Stimulated activated CD4-positive, alpha-beta T cell treated with anti-CD3 and anti-CD28 coated beads, Interleukin-12 subunit alpha, Interleukin-12 subunit beta, amount 100 ng/mL, for 4 hours (primary cell): ENCODE measurements at places on chromosomes 16 and 17.

GRCh38 chr16:69424935-69425784 lies 741 bp downstream of the CYB5B start:
- no peak for DNase-seq

DNA sequence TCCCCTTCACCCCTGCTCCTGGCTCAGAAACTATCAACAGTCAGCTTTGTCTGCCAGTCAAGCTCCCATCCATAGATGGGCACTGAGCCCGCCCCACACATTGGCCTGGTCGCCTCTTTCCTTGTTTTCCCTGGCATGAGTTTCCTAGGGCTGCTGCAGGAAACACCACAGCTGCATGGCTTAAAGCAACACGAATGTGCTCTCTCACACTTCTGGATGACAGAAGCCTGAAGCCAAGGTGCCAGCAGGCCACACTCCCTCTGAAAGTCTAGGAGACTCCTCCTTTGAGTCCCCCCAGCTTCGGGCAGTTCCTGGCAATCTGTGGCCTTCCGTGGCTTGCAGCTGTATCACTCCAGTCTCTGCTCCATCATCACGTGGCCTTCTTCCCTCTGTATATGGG lies 69.9 kb downstream of the TBC1D16 start:
- no peak for DNase-seq

GRCh38 chr16:19524616-19525384 lies 1.1 kb downstream of the CCP110 start:
- no peak for DNase-seq

DNA sequence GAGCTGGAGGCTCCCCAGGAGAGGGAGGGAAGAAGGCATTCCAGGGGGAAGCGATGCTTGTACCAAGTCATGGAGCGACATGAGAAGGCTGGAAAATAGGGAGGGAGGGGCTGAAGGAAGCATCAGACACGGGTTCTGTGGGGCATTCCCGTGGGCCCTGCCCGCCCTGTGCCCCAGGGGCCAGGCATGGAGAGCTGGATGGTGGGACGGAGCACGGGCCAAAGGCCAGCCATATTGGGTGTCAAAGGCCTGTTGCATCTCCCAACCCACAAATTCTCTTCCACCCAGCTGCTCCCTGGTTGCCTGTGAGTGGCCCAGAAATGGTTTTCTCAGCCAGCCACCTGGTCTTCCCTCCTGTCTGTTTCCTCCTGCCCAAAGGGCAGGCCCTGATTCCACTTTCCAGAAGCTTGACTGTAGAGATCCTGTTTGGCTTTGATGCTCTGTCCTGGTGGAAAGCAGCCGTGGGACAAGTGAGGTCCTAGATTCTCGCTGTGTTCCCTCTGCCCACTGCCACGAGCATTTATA lies 3.2 kb downstream of the CDR2L start:
- DNase-seq, result no peak

DNA sequence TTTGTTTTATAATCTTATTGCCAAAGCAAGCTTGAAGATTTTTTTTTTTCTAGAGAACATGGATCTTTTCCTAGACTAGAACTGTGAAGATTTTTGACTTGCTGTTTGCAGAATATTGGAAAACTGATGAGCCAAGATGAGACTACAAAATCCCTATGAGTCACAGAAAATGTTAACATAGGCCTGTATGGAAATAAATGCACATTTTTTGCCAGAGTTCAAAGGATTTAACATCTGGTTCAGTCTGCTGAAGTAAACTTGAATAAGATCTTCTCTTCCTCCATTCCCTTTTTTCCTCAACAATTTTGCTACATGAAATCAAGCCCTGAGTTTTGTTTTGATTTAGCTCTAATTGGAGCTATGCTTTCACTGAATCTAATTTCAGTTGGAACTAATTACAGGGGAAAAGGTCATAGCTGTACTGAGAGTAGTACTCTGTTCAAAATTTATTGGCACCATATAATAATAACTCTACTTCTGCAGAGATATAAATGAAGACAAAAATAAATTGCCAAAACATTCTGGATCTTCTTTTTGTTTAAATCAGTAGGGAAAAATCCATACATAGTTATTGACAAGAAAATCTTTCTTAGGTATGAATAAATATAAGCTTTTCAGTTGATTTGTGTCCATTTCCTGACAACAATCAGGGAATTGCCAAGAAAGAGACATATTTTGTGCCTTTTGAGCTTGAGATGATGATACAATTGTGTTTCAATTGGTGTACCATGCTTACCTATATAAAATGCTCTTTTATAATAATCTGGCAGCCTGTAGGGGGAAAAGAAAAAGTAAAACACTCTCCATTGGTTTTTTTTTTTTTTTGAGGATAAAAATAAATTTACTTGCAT lies 387.5 kb upstream of the GOT2 start:
- DNase-seq, result no peak

DNA sequence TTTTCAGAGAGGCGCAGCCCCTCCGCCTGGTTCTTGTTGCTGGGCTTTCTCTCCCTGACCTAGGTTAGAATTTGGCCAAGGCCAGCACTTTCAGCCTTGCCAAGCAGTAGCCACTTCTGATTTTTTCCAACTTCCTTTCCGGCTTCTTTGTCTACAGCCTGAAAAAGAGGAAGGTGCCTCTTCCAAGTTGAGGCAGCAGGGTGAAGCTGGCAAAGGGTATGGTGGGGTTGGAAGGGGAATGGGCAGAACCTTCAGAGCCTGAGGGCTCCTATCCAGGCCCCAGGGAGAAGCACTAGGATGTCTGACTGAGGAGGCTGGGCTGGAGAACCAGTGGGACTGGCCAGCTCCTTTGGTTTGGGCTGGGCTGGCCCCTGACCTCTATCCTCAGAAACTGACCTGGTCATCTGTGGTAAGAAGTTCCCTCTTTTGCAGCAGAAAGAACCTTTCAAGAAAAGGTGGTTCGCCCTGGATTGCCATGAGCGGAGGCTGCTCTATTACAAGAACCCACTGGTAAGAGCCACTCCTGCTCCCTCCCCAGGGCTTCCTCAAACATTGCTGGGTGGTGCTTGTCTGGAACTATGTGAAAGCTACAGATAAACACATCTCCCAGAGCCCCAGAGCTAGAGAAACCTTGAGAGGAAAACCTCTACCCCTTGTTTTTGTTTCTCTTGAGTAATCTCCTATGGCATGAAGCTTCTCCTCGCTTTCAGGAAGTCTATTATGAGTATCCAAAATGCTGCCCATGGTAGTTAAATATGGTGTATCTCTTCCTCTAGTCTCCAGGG lies 16.6 kb upstream of the RNF135 start:
- no peak for DNase-seq

DNA sequence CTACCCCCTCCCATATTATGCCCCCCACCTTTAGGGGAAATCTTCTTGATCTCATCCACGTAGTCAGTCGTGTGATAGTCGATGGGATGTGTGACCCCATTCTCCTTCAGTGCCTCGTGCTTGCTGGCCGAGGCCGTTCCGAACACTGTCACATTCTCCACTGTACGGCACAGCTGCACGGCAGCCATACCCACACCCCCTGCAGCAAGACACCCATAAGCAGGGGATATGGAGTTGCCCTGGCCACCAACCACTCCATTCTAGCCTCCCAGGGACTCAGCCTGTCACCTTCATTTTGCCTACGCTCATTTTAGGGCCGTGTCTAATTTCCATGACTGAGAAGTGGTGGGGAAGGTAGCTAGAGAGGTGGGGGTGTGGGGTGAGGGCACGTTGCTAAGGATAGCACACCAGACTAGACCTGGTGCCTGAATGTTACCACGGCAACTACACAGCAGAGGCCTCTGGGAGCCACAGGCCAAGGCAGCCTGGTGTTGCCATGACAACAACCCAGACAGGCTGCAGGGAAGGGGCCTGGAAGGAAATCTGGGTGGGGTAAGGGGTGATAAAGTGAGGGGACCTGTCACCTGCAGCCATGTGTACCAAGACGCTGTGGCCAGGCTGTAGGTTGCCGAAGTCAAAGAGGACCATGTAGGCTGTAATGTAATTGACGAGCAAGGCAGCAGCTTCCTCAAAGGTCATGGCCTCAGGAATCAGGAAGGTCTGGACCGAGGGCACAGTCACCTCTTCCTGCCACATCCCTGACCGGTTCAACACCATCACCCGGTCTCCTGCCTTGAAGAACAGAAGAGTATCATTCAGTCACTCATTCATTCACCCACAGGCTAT lies 4.0 kb downstream of the VAT1 start:
- DNase-seq, result no peak

GRCh38 chr16:20969386-20969785 lies 68.8 kb downstream of the LYRM1 start:
- DNase-seq, result no peak

- DNase-seq, result no peak
Observed at GRCh38 chr17:61187038-61187437, 212.6 kb upstream of the TBX2 start.

GRCh38 chr17:1521086-1521640 lies 4.8 kb upstream of the INPP5K start:
- no peak for DNase-seq

GRCh38 chr17:57559226-57559625 lies 185.9 kb downstream of the CCDC182 start:
- no peak for DNase-seq

- DNase-seq, result no peak
Observed at GRCh38 chr17:49576088-49576916, 631 bp downstream of the NXPH3 start.

GRCh38 chr17:37373530-37374159 lies 2.1 kb upstream of the C17orf78 start:
- DNase-seq, result peak; percentile 47

DNA sequence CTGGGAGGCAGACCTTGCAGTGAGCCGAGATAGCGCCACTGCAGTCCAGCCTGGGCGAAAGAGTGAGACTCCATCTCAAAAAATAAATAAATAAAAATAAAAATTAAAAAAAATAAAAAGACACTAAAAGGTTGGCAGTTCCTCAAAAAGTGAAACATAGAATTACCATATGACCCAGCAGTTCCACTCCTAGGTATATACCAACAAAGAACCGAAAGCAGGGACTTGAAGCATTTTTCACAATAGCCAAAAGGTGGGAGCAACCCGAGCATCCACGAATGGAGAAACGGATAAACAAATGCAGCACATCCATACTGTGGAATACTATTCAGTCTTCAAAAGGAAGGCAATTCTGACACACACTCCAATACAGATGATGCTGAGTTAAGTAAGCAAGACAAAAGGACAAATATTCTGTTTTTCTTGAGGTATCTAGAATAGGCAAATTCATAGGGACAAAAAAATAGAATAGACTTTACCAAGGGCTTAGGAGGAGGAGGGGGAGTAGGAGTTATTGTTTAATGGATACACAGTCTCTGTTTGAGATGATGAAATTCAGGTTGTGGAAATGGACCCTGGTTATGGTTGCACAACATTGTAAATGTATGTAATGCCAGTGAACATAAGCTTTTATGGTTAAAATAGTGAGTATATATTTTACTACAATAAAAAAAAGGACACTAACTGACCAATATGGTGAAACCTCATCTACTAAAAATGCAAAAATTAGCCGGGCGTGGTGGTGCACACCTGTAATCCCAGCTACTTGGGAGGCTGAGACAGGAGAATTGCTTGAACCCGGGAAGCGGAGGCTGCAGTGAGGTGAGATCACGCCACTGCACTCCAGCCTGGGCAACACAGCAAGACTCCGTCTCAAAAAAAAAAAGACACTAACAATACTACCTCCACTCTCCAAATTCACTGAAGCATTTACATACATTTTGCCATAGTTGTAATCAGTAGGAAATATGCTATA lies 27.0 kb upstream of the SLC35B1 start:
- DNase-seq, result no peak

DNA sequence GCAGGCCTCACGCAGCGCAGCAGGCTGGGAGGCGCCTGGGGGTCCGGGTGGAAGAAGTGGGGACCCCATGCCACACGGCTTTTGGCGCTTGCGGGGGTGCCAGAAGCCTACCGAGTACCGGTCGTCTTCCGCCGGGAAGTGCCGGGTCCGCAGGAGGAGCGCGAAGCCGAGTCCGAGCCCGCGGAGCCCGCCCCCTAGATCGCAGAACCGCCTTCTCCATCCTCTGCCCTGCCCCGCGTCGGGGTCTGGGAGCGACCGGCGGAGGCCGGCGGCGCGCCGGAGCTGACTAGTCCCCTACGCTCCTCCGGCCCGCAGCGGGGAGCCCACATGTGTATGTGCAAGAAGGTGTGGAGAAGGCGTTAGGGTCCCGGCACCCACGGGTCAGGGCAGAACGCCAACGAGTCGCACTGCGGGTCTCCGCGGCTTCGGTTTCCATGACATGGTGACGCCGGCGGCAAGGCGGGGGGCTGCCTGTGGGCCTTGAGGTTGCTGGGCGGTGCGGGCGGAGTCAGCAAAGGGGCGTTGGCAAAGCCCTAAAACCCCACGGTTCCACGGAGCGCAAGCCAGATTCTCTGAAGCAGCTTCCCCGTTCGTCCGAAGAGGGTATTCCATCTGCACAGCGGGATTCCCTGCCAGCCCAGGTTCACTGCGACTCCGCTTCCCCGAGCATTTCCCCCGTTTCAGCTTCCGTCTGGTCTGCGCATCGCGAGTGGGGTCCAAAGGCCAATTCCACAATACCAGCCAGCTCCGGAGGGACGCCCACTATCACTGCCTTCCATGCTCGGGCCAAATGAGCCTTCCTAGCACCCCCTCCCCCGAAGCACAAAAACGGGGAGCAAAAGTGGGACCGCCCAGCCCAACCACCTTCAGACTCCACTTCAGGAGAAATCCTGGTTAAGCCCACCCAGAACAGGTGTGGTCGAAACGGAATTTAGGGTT lies 2.3 kb upstream of the LHX1 start:
- no peak for DNase-seq

DNA sequence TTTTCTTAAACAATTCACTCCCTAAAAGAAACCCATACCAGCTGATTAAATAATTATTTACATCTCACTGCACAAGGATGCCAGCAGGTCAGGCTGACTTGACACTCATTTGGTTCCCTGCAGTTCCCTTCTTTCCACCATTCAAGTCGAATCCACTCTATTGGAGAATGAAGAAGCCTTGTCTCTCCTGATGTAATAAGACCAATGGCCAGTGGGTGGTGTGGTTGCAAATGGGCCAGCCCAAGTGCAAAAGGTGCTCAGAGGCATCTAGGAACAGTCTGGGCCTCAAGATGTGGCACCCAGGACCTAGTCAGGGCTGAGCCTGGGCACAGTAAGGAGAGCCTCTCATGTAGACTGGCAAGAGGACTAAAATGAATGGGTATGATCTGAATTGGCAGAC lies 9.3 kb downstream of the C16orf78 start:
- no peak for DNase-seq

DNA sequence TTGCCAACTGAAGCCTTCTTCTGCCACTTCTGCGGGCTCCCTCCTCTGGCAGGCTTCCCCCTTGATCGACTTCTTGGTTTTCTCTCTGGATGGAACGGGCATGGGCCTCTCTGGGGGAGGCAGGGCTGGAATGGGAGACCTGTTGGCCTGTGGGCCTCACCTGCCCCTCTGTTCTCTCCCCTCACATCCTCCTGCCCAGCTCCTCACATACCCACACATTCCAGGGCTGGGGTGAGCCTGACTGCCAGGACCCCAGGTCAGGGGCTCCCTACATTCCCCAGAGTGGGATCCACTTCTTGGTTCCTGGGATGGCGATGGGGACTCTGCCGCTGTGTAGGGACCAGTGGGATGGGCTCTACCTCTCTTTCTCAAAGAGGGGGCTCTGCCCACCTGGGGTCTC lies 6.5 kb upstream of the LASP1NB start:
- no peak for DNase-seq

GRCh38 chr17:60301649-60302048 lies 90.3 kb downstream of the USP32 start:
- no peak for DNase-seq

- DNase-seq, result no peak
Observed at GRCh38 chr17:76672270-76672851, 28.8 kb upstream of the ST6GALNAC1 start.
